ENCODE measurements at places on chromosomes 5 and 9. TPM values are rescaled to one million over a fixed set of nuclear protein-coding genes. Genes with fewer than 3 reads are reported as not detected.

- DNase-seq: peak; percentile 22
These were observed 8.6 kb downstream of the GBGT1 start for GRCh38 chr9:133155156-133155555.

DNA sequence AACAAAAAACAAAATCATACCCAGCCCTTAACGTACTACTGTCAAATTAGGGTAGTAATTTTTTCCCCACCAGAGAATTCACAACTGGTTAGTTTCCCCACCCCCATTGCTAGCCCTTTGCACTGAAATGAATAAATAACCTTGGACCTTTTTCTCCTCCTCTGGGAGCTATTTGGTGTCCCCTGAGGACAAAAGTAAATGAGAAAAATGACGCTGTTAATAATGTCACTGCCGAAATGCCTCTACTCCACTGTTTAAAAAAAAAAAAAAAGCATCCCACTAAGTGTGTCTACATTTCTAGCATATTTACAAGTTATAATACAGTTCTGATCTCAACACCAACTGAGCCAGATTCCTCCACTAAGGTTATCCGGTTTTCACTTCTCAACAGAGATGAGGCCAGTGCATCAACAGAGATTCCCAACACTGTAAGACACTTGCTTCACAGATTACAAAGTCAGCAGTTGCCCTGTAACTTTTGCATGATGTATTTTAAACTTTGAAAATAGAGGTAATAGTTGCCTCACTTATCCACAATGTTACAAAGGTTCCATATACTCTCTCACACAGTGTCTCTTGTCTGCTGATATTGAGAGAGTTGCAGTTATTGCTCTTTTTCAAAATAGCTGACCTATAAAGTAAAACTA, 5.1 kb upstream of the NFIB start:
- DNase-seq: no peak

- DNase-seq: no peak
These were observed 4.7 kb upstream of the PPP1R26 start for GRCh38 chr9:135474915-135475314.

- no peak for DNase-seq
These were observed 11.7 kb upstream of the RPS14 start for GRCh38 chr5:150461231-150461630.

DNA sequence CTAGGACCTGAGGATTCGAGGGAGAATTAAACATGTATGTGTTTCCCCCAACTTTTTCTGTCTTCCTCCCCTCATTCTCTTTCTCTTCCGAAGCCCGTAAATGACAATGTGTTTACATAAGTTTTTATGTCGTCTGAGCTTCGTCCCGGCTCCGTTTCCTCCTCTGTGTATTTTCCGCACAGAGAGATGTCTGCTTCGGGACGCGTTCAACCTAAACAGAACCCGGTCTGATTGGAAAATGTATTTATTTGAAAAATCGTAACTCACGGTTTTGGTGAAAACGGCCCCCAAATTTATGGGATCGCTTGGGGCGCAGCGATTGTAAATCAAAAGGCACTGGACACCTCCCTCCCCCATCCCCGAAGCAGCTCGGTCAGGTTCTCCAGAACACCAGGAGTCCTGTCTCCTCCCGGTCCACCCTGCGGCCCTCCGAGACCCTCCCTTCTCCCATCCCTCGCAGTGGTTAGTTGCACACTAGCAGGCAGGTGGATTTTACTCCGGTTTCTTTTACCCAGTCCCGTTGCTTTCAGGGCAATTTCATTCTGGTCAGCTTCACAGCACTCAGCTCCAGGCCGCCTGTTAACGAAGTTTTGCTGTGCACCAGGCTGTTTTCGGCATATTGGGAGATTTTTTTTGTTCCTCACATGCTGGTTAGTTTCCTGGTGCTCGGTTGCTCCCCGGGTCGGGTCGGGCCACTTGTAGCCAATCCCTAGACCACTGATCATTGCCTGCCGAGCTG, 5.8 kb upstream of the HAND1 start:
- DNase-seq: no peak

GRCh38 chr9:24351258-24351657, 194.4 kb downstream of the IZUMO3 start:
- no peak for DNase-seq

- DNase-seq: peak; percentile 75
These were observed 861 bp downstream of the NTRK2 start for GRCh38 chr9:84670138-84671041.

DNA sequence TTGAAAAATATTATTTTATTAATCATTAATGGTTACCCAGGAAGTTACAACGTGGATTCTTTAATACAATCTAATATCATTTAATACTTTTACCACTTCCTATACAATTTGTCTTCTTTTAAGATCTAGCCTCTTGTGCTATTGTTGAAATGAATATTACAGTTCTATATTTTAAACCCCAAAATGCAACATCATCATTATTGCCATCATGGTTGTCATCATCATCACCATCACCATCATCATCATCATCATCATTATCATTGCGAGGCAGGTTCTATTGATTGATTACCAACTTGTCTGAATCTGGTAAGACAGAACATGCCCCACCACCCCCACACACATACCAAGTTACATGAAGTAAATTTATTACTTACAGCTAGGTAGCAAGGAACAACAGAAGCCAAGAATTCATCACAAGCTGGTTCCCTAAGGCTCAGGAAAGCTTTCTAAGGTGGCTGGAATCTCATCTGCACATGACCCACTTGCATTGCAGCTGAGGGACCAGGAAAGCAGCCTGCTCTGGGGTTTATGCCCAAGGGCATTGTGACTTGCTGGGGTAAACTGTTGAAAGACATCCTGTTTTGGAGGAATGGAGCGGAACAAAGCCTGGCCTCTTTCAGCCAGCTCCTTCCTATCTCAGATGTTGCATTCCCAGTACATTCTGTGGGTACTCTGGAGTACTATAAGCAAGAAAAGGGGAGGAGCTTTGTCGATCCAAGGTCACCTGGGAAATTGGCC, 418.1 kb downstream of the PRR16 start:
- no peak for DNase-seq

GRCh38 chr5:91194824-91195381, 188.2 kb downstream of the ARRDC3 start:
- no peak for DNase-seq

GRCh38 chr5:66821688-66822429, 225.7 kb downstream of the MAST4 start:
- DNase-seq: no peak

DNA sequence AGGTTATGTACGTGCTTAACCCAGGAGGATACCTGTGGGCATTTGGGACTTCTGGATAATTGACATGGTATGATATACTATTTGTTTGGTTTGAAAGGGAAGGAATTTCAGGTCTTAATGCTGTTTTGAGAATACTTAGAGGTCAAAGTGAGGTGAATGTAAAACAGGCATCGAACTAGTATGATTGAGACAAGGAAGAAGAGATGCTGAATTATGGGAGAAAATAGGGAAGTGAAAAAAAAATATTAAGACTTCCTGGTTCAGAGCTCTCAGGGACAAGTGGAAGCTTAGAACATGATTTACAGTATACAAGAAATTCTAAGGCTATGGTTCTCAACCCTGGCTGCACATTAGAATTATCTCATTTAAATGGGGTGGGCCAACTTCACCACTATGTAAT, 115.3 kb downstream of the CD180 start:
- DNase-seq: no peak

GRCh38 chr9:111068771-111069170, 30.5 kb upstream of the LPAR1 start:
- DNase-seq: no peak

DNA sequence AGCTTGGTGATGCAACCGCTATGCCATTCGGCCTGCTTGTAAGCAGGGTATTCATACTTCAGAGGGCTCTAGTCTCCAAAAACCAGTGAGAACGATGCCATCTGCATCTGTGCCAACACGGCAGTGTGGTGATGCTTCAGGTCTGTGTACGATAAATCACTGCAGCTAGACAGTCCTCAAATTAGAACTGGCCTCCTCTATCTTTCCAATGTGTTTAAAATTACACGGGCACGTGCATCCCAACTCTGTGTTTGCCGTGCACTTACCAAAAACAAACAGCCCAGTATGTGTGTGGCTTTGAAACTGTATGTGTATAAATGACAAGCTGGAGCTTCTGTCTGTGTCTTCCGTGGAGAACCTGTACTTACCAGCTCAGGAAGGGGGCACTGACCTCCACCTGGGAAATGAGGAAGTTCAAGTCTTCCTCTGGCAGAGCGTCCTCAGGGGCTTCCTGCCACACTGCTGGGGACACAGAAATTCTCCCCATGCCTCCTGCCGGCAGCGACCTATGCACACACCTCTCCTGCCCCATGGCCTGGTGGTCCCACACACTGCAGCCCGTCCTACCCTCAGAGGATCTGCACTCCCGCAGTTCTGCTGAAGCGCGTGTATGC, 12.3 kb downstream of the MED10 start:
- no peak for DNase-seq

DNA sequence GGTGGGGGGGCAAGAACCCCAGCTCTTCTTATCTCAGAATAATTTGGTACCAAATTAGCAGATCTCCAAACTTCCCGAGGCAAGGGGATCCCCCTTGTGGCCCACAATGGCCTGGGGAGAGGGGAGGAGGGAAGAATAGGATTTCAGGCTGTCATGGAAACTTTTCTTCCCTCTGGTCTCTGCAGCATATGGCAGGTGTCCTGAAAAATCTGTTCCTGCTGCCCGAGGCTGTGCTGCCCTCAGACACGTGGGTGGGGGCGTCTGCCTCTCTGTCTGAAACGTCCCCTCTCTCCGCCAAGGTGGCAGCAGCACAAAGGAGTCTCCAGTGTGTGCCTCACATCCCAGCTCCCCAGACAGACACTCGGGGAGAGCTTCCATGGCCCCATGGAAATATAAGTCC, 34.0 kb downstream of the CCNJL start:
- no peak for DNase-seq

- DNase-seq: no peak
These were observed 77.4 kb downstream of the KCNIP1 start for GRCh38 chr5:170581211-170581610.

Gene BASP1
- total RNA-seq: 12.0 TPM

Gene GRM6
- not detected for total RNA-seq

Gene SLIT3
- total RNA-seq: 127 TPM

Gene QRFP
- not detected for total RNA-seq

Gene WDR31
- total RNA-seq: 10.1 TPM
